Activated CD4-positive, alpha-beta T cell treated with anti-CD3 and anti-CD28 coated beads, Interleukin-2, amount 50 U/mL, for 48 hours (primary cell): ENCODE measurements at places on chromosomes 6 and 20.

DNA sequence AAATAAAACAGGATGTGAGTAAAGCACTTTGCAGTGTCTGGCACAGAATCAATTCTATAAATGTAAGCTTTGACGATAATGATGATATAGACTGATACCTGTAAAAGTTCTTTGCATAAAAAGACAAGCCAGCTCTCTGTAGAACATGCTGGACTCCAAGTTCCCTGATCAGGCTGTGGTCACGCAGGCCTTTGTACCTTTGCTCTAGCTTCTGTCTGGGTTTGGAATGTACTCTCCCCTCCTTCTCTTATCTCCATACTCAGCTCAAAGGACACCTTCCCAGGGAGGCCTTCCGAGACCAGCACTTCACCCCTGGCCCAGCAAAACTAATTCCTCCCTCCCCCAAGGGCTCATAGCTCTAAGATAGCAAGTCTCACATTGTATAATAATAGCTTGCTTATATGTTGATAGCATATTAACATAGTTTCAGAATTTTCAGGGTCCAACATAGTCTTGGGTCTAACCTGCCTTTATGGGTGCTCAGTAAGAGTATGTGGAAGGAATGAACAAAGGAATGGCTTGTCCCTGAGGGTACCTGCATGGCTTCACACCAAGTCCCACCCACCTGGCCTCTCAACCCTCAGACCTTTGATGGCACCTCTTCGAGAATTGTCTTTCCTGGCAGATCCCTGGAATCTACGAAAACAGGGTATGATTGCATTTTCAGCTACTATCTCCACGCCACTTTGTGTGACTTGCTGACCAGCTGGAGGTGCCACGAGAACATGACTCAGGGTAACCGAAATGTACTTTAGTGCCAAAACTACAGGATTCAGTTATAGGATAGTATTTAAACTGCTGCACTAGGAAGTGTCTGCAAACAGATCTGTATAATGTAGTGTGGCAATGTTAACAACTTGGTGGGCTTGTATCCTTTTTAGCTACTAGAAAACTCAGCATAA, 41.7 kb upstream of the PIM1 start:
- DNase-seq: no peak

- no peak for DNase-seq
Measured at GRCh38 chr20:24868396-24868927, 80.6 kb upstream of the CST7 start.

GRCh38 chr20:32203356-32204204, 4.0 kb downstream of the PLAGL2 start:
- no peak for DNase-seq

- DNase-seq: no peak
Measured at GRCh38 chr6:144144996-144145395, 5.3 kb upstream of the STX11 start.
